HCT116 (cell line): ENCODE measurements at places on chromosomes 7 and 10.

DNA sequence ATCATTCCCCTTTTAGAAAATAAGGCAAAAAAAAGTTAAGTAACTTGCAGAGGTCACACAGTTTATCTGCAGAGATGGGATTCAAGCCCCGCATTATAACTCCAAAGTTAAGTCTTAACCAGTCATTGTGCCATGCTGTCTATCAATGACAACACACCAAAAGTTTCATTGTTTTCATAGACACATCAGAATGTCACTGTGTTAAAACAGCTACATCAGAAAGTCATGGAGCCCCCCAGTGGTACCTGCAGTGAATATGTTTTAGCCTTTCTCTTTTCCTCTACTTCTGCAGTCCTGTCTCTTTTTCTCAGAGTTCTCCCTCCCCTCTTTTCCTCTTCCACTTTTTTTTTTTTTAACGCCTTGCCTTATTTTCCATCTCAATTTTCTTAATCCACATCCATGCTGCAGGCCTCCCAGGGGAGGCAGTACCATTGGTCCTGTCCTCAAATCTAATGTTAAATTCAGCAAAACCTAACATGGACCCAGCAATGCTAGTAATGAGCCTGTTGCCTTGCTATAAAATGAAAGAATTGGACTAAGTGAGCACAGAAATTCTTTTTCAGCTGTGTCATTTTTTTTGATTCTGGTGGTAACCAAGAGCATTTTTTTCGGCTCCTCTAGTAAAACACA is 3.8 kb upstream of the NRCAM start:
- DNase-seq: peak; percentile 4
- no peak overlapping the region for H3K27ac ChIP-seq
- H3K4me1 ChIP-seq: no peaks in the 10 kb centered on the region
- no peaks in the 10 kb centered on the region for H3K36me3 ChIP-seq
- 0 out of 2 replicates have a peak, but pooled peaks cover 5% of the 10 kb centered on the region for H3K27me3 ChIP-seq

DNA sequence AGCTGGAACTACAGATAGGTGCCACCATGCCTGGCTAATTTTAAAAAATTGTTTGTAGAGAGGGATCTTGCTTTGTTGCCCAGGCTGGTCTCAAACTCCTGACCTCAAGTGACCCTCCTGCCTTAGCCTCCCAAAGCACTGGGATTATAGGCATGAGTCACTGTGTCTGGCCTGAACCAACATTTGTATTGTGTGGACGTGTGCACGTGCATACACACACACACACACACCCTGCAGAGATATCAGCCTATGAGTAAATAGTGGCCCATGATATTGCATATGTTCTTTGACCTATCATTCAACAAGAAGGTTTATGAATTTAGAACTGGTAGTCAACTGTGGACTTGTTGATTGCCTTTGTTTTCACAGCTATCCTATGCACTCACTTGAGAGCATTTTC is 161.6 kb downstream of the BAMBI start:
- H3K4me1 ChIP-seq: peaks cover 30% of the 10 kb centered on the region
- no peaks in the 10 kb centered on the region for H3K27me3 ChIP-seq
- H3K4me3 ChIP-seq: no peak overlapping the region
- peak; percentile 4 for DNase-seq

GRCh38 chr7:57404967-57405421 is 45.0 kb upstream of the ZNF716 start:
- H3K36me3 ChIP-seq: no peaks in the 10 kb centered on the region
- no peak overlapping the region for H3K27ac ChIP-seq
- H3K4me1 ChIP-seq: no peaks in the 10 kb centered on the region

GRCh38 chr7:79352323-79352722 is 101.1 kb downstream of the MAGI2 start:
- no peak overlapping the region for H3K4me3 ChIP-seq
- DNase-seq: no peak
- no peak overlapping the region for H3K27ac ChIP-seq
- H3K4me1 ChIP-seq: no peaks in the 10 kb centered on the region

DNA sequence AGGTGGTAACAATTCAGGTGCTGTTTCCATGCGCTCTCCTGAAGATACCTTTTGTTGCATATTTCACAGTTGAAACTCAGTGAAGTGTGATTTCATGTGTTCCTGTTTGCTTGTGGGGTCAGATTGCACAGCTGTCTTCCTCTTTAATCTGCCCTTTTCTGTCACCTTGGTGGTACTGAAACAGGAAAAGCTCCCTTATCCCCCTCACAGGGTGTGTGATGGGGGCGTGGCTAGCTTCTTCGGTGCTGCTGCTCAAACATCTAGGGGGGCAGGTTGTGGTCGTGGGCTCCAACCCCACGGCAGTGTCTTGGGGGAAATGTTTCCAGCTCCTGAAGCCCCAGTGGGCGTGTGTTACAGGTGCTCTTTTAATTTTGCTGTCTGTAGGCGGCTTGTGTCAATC is 107.4 kb upstream of the KLF14 start:
- no peaks in the 10 kb centered on the region; the same call in 1 of the 2 replicates for H3K36me3 ChIP-seq
- no peaks in the 10 kb centered on the region for H3K27me3 ChIP-seq

GRCh38 chr7:25090374-25090773 is 34.7 kb downstream of the CYCS start:
- peaks cover 2% of the 10 kb centered on the region; the same call in 1 of the 2 replicates for H3K4me1 ChIP-seq
- H3K36me3 ChIP-seq: no peaks in the 10 kb centered on the region
- H3K27me3 ChIP-seq: no peaks in the 10 kb centered on the region

DNA sequence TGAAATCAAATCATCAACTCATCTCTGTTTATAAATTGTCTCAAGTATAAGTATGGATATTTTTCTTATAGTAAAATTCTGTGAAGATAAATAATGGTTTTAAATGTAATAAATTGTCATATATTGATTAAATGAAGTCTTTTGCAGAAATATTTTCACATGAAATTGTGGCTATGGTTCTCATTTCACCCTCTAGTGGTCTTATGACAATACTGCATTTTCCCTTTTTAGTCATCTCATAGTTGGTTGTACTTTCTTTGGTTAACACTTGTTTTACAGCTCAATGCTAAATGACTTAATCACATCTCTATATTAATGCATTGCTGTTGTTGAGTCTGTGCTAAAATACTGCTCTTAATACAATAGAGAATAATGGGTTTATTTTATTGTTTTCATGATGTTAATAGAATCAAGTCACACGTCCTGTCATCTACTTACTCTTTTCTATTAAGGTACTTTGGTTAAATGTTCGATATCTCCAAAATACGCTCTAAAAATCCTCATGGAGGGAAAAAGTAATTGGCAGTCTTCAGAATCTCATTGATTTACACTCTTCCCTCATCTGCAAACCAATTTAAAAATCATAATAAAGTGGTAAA is 38.0 kb upstream of the CACNA2D1 start:
- peak; percentile 12 for DNase-seq
- H3K4me3 ChIP-seq: no peak overlapping the region
- no peaks in the 10 kb centered on the region for H3K4me1 ChIP-seq
- H3K36me3 ChIP-seq: no peaks in the 10 kb centered on the region
- no peaks in the 10 kb centered on the region for H3K27me3 ChIP-seq

- no peak overlapping the region for H3K27ac ChIP-seq
- DNase-seq: no peak
Observed at GRCh38 chr10:80769700-80770160, 232.0 kb downstream of the SH2D4B start.

- H3K4me1 ChIP-seq: no peaks in the 10 kb centered on the region
- no peaks in the 10 kb centered on the region for H3K27me3 ChIP-seq
- no peaks in the 10 kb centered on the region for H3K36me3 ChIP-seq
- no peak overlapping the region for H3K4me3 ChIP-seq
Observed at GRCh38 chr7:106306256-106306655, 21.5 kb upstream of the NAMPT start.

GRCh38 chr7:45162311-45162845 is 4.8 kb downstream of the RAMP3 start:
- no peaks in the 10 kb centered on the region for H3K4me1 ChIP-seq
- H3K4me3 ChIP-seq: no peak overlapping the region
- H3K36me3 ChIP-seq: no peaks in the 10 kb centered on the region
